Kasumi-1 (cell line): ENCODE measurements at places on chromosomes 13 and 19.

DNA sequence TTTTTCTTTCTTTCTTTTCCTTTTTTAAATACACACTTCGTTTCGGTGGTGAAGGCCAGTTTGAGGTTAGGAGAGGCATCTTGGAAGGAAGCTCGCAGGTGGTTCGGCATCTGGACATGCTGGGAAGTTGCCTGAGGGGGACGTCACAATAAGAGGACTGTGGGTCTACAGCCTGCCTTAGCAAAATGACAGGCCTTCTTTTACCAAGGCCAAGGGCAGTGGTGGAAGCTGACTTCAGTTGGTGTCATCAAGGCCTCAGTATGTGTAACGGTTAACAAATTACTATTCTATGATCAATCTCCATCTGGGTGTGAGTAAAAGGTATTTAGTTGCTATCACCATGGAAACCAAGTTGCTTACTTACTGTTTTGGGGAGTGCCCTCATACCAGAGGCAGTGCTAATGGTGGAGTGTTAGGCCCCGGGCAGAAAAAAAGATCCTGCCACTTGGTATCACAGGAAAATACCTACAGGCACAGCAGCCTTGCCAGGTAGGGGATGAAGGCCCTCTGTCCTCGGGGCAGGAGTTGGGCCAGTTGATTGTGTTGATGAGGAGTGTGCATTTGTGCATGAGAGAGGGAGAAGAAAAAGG lies 10.3 kb downstream of the ACTN4 start:
- no peak for DNase-seq

DNA sequence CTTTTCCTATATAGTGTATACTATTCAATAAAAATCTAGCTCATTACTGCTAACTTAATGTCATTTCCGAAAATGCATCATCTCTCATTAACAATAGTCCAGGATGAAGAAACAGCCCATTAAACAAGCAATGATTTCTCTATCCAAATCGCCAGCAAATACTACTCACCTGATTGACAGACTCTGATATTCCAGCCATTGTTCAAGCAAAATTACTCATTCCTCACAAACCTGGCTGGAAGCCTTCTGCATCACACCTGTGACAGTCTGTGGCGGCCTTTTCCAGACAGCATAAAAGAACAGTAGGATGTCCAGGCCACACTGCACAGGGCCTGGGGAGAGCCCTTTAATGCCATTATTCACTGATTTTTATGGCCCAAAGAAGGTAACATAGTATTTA lies 115.9 kb downstream of the ABCC4 start:
- no peak for DNase-seq

GRCh38 chr13:84491952-84492351 lies 609.7 kb upstream of the SLITRK1 start:
- no peak for DNase-seq

GRCh38 chr19:35577918-35578317 lies 8.1 kb upstream of the PMIS2 start:
- DNase-seq, result no peak

DNA sequence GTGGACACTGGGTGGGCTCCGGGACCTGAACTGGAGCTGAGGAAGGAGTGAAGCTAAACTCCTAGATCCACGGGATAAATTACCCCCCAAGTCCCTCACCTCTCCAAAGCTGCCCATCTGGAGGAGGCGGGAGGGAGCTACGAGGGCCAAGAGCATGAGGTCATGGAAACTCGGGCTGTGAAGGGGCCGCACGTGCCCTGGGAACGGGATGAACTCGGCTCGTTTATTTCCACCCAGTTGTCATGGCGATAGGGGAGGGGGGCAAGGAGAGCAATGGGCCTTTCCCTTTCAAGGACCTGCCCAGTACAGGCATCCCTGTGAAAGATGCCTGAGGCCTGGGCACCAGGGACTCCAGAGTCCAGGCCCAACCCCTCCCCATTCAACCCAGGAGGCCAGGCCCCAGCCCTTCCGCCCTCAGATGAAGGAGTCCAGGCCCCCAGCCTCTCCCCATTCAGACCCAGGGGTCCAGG lies 3.8 kb downstream of the PPP1R12C start:
- DNase-seq, result no peak

GRCh38 chr19:8259922-8260247 lies 48.3 kb downstream of the CD320 start:
- no peak for DNase-seq

DNA sequence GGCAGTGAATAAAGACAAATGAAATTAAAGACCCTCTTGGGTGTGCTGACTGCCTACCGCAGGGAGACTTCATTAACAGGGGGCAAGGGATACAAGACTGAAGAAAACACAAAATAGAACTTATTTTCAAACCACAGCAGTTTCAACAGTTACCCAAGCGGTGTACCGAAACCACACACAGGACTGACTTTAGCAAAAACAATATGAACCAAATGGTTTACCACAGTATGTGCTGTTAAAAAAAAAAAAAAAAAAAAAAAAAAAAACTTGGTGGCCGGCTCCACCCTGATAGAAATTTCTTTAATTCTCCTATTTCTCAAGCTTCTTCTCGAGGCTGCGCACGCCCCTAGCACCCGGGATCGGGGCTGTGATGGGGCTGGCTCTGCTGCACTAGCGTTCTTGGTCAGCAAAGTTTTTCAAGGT lies 42.6 kb downstream of the KLF2 start:
- DNase-seq, result peak; percentile 35

- no peak for DNase-seq
These were observed 37.3 kb upstream of the TRPC4 start for GRCh38 chr13:37906880-37907279.

GRCh38 chr19:23101241-23101640 lies 15.6 kb upstream of the ZNF730 start:
- no peak for DNase-seq

DNA sequence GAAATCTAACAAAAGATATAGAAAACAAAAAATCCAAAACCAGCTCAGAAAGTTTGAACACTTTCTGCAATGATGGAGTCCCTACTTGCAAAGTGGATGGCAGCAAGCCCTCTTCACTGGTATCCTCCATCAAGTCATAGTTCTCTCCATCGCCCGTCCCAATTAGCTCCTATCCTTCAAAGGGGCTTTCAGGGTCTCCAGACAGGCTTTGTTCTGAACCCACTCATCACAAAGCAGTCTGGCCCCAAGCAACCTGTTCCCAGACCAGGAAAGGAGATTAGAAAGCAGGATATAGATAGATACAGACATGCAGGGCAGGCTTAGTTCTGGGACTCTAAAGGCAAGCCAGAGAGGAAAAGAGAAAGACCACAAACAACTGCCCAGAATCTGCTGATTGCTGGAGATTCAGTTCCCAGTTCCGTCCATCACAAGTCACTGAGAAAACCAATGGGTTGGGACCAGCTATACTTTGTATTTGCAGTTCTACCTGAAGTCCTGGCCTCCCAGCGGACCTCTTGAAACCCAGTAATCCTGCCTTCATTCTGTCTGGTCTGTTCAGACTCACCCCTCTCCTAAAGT lies 47.2 kb upstream of the EPHX3 start:
- DNase-seq, result no peak

GRCh38 chr13:79593641-79594275 lies 112.8 kb downstream of the NDFIP2 start:
- DNase-seq, result no peak

DNA sequence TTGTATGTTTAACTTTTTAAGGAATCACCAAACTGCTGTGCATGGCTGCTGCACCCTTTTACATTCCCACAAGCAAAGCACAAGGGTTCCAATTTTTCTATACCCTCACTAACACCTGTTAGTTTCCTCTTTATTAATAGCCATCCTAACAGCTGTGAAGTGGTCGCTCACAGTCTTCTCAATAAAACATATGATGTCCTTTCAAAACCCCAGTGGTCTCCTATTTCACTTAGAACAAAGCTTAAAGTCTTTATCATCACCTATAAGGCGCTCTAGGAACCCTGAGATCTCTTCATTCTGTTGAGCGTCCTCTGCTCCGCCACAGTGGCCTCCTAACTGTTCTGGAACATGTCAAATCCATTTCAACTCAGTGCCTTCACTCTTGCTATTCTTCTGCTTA lies 400.5 kb downstream of the KLF12 start:
- no peak for DNase-seq

GRCh38 chr19:33355535-33355934 lies 18.0 kb upstream of the CEBPG start:
- DNase-seq, result no peak

GRCh38 chr13:73338389-73338788 lies 279.6 kb downstream of the KLF5 start:
- no peak for DNase-seq

- no peak for DNase-seq
These were observed 4.6 kb downstream of the RGL3 start for GRCh38 chr19:11414544-11414943.

GRCh38 chr13:26660185-26660584 lies 100.4 kb downstream of the GPR12 start:
- DNase-seq, result no peak

DNA sequence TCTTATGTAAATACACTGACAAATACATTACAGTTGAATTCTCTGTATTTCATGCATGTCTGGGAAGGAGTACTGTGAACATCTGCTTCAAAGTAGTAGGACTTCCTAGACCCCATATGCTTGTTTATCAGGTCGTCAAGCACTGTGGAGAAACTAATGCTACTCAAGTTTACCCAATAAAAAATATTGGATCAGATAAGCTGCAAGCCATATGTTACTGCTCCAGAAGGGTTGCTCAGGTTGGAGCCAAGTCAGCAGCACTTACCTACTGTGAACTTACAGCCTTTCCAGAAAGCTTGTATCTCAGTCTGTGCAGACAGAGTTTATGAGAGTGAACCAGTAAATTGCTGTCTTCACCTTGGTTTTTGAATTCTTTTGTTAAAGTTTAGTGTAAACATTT lies 36.2 kb downstream of the SLAIN1 start:
- no peak for DNase-seq

GRCh38 chr19:18746401-18747325 lies 44.4 kb downstream of the COMP start:
- no peak for DNase-seq

DNA sequence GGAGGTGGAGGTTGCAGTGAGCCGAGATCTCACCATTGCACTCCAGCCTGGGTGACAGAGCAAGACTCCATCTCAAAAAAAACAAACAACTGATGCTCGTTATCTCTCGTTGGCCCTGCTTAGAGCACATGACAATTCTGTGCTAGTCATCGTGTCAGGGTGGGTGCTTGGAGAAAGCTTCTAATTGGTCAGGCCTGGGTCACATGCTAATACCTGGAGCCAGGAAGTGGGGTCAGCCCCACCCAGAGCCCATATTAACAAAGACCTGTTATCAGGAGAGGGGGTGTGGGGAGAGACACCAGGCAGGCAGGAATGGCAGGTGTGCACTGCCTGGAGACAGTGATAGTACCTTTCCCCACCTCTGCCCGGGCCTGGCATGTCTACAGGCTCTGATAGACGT lies 84.9 kb downstream of the DPF1 start:
- DNase-seq, result no peak

- DNase-seq, result no peak
These were observed 492.4 kb downstream of the DACH1 start for GRCh38 chr13:71374471-71375049.

DNA sequence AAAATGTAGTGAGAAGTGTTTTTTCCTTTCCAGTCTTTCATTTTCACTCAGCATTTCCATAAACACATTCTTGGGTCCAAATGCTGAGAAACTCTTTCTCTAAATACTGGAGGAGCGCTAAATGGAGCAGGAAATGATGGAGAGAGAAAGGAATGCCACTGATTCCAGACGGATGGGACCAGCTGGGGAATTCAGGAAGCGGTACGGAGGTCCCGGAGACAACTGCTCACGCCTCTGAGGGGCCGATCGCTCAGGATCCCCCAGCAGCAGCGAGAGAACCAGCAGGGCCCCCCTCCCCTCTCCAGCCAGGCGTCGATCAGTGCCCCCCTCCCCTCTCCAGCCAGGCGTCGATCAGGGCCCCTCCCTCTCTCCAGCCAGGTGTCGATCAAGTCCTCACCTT lies 13.2 kb downstream of the RASA3 start:
- DNase-seq, result no peak

DNA sequence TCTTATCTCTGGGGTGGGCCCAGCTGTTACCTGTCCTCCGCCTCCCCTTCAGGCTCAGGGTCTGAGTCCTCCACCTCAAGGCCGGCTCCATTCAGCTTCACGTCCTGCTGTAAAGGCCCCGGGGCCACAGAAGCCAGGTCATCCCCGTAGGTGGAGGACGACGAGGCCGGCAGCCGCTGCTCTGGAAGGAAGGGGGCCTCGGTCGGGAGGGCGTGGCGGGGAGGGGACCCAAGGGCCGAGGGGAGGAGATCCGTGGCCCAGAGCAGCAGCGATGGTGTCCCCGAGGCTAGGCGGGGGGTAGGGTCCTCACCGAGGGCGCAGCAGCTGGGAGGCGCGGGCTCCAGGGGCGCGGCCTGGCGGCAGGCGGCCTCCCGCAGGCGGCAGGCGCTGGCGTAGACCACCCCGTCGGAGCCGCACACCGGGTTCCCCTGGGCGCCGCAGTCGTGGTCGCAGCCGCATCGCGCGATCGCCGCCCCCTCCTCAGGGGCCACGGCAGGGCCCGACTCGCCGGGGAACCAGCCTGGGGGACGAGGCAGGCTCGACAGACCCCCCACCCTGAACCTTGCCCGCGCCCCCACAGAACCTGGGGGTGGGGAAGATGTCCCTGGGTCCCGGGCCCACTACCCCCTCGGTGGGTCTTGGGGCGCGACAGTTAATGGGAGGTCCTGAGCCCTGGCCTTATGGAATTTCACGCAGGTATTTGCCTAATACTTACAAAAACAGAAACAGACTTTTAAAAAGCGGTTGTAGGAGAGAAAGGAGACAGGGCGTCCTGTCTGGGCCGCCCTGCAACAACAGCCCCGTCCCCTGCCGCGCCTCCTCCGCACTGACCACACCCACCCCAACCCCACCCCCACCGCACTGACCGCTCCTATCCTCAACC lies 7.6 kb downstream of the F2RL3 start:
- no peak for DNase-seq

GRCh38 chr13:27026396-27026795 lies 145.2 kb downstream of the USP12 start:
- DNase-seq, result no peak

- no peak for DNase-seq
These were observed 14.0 kb downstream of the CDX2 start for GRCh38 chr13:27955014-27955591.

DNA sequence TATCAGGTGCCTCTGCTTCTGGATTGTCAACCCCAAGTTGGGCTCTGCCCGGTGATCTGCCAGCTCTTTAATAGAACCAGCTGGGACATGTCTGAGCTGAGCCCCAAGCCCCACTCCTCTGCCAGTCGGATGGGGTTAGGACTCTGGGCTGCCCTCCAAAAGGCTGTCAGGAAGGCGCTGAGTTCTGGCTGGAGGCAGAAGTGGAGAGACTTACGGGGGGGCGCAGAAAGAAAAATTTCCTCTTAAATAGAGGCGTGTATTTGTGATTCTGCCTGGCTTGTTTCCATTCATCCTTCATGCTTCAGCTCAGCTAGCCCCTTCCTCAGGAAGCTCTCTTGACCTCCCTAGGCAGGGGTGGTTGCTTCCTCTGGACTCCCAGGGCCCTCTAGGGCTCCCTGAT lies 985 bp upstream of the KCNK6 start:
- no peak for DNase-seq

GRCh38 chr13:31009166-31009565 lies 76.7 kb downstream of the TEX26 start:
- no peak for DNase-seq

GRCh38 chr13:53953183-53953582 lies 924.6 kb downstream of the OLFM4 start:
- DNase-seq, result no peak

- no peak for DNase-seq
These were observed 358.1 kb downstream of the OXGR1 start for GRCh38 chr13:96636001-96636709.

- no peak for DNase-seq
These were observed 106.6 kb downstream of the RAB20 start for GRCh38 chr13:110454956-110455355.
